ENCODE measurements at places on chromosomes 5 and 9.

DNA sequence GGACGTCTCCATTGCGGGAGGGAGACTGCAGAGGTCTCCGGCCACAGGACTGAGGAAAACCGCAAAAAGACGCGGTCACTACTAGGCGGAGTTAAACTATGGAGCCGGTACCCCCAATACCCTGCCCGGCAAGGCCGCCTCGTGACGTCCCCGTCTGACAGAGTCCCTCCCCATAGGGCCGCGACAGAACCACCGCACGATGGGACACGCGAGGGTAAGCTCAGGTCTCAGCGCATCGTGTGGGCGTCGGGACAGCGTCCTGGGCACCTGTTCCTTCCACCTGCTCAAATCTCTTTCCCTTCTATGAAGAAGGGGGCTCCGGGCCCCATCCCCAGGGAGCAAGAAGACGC lies 35.2 kb upstream of the GLDC start:
- DNase-seq = peak; percentile 30

DNA sequence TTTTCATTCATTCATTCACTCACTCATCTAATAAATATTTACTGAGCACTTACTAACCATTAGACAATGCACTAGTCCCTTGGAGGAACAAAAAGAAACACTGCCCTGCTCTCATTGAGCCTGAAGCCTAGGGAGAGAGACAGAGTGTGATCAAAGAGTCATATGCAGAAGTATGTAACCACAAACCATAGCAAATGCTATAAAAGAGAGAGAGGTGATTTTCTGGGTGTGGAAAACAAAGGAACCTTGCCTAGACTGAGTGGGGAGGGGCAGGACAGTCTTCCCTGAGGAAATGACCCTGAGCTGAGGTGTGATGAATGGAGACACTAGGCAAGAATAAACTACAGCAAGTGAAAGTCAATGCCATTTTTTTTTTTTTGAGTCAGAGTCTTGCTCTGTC lies 10.8 kb upstream of the ADRA1B start:
- DNase-seq = no peak

DNA sequence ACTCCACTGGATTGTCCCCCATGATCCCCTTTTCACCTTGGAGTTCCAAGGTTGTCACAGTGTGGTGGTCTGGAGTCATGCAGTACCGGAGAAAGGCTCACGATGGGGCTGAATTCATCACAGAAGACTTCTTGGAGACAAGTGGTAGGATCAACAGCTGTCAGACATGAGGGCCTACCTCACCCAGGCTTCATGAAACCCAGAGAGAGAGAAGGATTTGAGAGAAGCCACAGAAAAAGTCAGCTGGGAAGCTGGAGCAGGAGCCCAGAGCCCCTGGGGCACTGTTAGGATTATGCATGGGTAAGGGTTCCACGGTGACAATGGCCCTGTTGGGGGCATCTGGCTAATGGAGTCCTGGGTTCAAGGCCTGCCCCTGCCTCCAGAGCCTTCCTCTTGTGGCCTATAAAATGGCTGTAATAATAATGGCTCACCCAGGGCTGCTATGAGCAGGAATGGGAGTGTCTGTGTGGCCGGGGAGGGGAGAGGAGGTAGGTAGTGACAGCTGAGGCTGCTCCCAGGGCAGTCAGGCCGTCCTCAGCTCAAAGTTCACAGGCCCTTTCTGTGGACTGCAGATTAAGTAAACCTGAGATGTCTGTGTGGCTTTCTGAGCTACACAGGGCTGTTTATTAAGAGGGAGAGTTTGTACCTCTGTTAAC lies 910 bp downstream of the TRIM14 start:
- no peak for DNase-seq

- DNase-seq = no peak
Observed at GRCh38 chr5:1884678-1885403, 2.1 kb upstream of the IRX4 start.
